ENCODE measurements at places on chromosomes 5 and 9. TPM values are rescaled to one million over a fixed set of nuclear protein-coding genes. Genes with fewer than 3 reads are reported as not detected.

The ACTBL2 gene
- polyA plus RNA-seq = not detected

DNA sequence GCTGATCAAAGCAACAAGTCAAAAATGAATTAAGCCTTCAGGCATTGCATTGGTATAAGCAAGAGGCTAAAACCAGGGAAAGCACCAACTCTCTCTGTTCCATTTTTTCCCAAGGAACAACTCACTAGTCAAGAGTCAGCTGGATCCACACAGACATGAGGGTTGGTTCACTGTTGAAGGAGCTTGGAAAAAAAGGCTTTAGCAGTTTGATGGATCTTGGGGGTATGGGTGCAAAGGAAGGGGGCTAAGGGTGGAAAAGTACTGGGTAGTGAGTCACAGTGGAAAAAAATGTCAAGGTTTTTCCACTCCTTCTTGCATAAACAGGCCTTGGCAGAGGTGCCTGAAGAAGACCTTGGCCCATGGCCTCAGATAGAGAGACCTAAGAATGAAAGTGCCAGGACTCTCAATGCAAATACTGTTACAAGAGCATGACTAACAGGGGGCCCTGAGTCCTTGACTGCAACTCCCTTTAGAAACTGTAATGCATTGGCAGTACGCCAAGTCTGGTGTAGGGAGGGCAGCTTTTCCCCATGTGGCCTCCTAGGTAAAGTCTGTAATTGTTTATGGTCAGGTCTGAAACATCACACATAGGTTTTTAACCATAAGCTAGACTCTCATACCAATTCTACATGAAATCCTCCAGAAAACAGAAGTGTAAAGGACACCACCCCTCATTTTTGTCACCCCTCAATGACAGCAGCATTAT lies 23.7 kb downstream of the ACTL7A start:
- peak; percentile 47 for DNase-seq

DNA sequence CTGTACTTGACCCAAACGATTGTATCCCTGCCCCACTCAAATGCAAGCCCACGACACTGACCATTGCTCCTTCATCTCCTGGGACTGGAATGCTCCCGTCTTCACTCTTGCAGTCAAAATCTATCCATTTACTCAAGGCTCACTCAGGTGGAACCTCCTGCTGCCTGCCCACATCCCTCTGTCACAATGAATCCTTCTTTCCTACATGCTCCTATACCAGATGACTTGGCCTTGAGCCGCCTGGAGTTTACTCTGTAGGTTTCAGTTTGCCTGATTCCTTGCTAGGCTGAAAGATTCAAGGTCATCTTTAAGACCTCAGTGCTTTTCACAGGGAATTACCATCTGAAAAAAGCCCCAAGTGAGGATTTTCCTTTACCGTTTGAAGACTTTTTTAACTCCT lies 264.1 kb downstream of the GLIS3 start:
- no peak for DNase-seq

- DNase-seq = no peak
These were observed 27.6 kb downstream of the KIF4B start for GRCh38 chr5:155040984-155041653.

The ITGA2 gene
- 0.50 TPM for polyA plus RNA-seq

GRCh38 chr5:112938286-112938685 lies 16.3 kb upstream of the REEP5 start:
- DNase-seq = no peak
